ENCODE measurements at places on chromosomes 3 and 15. TPM values are rescaled to one million over a fixed set of nuclear protein-coding genes. Genes with fewer than 3 reads are reported as not detected.

The PAK6 gene
- 8.0 TPM for polyA plus RNA-seq

The STRC gene
- 1.8 TPM for polyA plus RNA-seq

DNA sequence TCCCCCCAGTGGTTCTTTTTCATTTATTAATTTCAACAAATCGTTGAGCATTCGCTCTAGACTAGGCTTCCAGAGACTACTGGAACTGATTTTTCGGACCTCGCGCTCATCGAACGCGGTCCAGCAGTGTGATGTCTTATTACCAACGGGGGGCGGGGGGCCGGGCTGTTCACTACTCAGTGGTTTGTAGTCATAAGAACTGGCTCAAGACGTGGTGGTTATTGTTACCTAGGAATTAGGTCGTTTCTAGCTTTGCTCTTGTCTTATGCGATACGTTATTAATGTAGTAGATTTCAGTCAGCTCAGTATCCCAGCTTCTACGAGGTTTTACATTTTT is 858 bp downstream of the RBM5 start:
- peak; percentile 16 for DNase-seq

The RNU5B-1 gene
- polyA plus RNA-seq: not detected

The ATP13A4 gene
- 1.1 TPM for polyA plus RNA-seq

The UROC1 gene
- polyA plus RNA-seq: 0.06 TPM

The ISLR gene
- polyA plus RNA-seq: 46.3 TPM

The ANKRD63 gene
- polyA plus RNA-seq: not detected

DNA sequence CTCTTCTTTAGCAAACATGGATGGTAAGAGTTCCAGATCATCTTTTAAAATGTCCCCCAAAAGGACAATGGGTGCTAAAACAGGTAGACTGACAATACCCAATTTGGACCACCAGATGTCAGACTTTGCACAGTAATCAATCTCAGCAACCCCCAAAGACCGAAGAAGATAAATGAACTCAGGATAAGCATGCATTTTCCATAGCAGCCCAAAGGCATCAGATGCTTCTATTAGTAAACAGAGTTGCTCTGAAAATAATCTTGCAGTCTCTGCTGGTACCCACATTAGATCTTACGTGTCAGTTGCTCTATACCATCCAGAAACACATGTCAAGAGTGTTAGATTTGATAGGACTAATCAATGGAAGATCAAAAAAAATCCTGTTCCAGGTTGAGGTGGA is 20.6 kb downstream of the MYH15 start:
- DNase-seq: peak; percentile 55

The GABRR3 gene
- not detected for polyA plus RNA-seq

The INSYN1 gene
- 21.7 TPM for polyA plus RNA-seq

DNA sequence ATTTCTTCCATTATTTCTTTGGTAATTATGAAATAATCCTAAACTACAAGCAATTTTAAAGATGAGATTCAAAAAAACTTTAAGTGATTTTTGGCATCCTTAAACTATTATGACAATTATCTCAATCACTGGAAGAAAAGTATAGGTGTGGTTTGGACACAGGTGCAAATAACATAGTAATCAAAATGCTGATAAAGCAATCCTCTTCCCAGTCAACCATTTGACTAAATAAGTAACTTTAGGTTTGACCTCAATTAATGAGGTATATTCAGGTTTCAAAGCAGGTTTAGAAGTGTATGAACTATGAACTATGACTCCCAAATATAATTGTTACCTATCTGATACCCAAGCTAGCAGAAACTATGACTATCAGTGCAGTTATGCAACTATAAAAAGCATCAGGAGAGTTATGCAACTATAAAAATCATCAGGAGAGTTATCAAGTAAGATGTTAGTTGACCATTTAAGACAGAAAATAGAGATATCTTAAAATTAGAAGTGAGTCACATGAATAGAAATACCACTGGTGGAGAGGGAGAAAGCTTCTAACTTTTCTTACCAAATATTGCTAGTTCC is 8.9 kb upstream of the CNTN3 start:
- DNase-seq: no peak

The PRC1 gene
- polyA plus RNA-seq: 66.9 TPM

The ZCWPW2 gene
- polyA plus RNA-seq: 1.9 TPM

The AGTR1 gene
- 17.7 TPM for polyA plus RNA-seq

GRCh38 chr15:56971571-56971970 is 53.1 kb downstream of the TCF12 start:
- no peak for DNase-seq

The LRRIQ4 gene
- polyA plus RNA-seq: 0.11 TPM

DNA sequence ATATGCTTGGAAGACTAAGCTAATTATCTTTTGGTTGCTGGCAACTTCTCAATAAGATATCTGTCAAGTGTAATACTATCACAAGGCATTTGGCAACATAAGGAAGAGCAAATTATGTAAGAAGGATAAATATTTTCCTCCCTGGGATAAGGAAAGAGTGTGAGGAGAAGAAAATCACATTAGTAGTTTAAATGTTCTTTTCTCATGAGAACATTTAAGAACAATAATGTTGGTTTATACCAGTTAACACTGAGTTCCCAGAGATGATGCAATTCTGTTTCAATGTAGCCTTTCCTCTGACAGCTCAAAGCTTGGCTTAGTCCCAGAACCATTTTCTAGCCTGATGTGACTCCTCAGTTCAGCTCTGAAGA is 66.1 kb upstream of the NPHP3 start:
- DNase-seq: no peak

DNA sequence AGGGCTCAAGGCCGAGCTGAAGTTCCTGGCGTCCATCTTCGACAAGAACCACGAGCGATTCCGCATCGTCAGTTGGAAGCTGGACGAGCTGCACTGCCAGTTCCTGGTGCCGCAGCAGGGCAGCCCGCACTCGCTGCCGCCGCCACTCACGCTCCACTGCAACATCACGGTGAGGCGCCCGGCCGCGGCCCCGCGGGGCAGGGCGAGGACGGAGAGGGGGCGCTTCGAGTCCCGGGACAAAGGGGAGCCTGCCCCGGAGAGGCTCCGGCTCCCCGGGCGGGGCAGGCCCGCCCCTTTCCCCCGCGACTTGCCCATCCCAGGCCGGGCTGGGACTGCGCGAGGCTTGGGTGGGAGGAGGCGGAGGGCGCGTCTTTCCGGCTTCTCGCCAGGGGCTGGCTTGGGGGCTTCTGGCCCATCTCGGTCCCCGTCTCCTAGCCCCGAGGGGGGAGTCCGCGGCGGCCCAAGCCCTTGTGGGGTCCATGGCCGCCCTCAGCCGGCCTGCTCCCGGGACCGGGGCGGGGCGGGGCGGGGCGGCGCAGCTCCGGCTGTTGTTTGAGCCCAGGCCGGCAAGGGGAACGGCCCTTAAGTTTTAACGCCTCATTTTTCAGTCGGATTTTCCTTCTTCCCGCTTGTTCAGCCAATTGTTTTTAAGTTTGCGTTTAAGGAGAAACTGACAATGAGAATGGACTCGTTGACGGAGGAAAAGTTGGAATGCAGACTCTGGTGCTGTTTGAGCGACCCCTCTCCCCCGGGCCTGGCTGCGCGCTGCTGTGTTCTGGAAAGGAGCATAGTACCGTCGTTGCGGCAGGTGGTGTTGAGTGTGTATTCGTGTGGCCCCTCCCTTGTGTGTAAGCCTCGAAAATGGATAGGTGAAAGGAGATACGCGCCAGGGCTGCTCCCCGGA is 683 bp downstream of the UBE2Q2 start:
- DNase-seq: peak; percentile 52

- no peak for DNase-seq
Observed at GRCh38 chr3:117927825-117928224, 1106.8 kb downstream of the IGSF11 start.

- no peak for DNase-seq
Observed at GRCh38 chr3:158717576-158717975, 14.7 kb downstream of the RARRES1 start.

DNA sequence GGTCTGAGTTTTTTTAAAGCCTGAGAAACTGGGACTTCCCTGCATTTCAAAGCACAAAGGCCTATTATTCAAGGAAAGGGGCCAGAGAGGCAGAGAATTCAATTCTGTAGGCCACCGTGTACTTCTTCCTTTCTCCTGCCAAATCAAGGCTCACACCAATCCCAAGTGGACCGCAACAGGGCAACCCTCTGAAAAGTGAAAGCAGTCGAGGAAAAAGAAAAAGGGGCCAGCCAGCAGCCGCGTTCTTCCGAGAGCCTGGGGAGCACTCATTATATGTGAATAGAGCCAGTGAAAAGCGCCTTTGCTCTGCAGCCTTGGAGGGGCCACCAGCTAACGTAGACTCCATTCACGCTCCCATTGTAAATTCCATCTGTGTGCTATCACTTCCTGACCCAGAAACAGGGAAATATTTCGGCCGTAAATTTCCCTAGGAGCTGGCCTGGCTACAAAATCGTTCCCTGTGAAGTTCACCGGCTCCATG is 45.9 kb upstream of the THUMPD3 start:
- DNase-seq: peak; percentile 58

- DNase-seq: peak; percentile 58
Observed at GRCh38 chr3:98800401-98800800, 37.3 kb downstream of the ST3GAL6 start.

DNA sequence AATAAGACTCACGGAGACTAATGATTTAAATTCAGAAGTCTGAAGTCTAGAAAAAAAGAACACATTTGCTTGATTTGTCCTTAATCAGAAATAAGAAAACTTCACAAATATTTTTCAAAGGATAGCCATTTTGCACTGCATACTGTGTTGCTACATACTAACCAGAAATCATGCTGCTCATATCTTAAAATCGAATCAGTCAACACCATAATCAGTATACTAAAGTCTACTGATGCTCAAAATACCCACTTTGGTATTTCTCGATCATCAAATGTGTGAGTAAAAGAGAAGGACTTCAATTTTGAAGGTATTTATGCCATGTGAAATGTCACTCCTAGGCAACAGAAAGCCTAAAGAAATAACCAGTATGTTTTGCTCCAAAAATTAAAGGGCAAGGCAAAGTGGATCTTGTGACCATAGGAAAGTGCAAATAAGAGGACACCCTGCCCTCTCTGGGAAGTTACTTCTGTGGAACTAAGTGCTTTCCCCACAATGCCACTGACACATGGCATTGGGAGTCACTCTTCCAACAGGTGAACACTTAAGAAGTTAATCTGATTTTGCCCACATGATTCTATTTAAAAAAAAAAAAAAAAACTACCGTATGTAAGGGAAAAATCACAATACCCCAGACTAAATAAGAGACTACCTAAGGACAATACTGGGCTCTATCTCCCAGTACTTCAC is 2.7 kb downstream of the LRIG1 start:
- no peak for DNase-seq

- no peak for DNase-seq
Observed at GRCh38 chr3:138468886-138469285, 34.5 kb downstream of the ESYT3 start.

GRCh38 chr3:48232232-48232631 is 8.7 kb upstream of the ZNF589 start:
- DNase-seq: no peak

All from renal pelvis (tissue), 12 donors.